Neural progenitor cell (in vitro differentiated cells): ENCODE measurements at places on chromosomes 3 and 15. TPM values are rescaled to one million over a fixed set of nuclear protein-coding genes. Genes with fewer than 3 reads are reported as not detected.

DNA sequence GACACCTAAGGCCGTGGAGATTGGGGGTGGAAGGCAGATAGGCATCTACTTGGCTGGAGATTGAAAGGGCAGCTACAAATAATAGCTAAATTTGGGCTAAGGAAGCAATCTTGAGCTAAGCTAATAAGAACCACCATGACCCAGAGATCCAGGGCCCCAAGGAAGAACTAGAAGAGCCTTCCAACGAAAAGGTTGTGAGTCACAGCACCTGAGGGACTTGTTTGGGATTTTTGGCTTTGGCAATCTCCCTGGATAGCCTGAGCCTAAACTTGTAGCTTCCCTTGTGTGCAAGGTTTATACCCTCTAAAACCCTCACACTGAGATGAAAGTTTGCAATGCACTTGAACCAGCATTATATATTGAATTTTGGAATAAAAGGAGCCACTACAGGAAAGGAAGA lies 364.0 kb upstream of the IL12A start:
- H3K4me1 ChIP-seq = peaks cover 19% of the 10 kb centered on the region
- DNase-seq = no peak
- no peaks in the 10 kb centered on the region for H3K27me3 ChIP-seq
- H3K36me3 ChIP-seq = no peaks in the 10 kb centered on the region
- no peak overlapping the region for H3K27ac ChIP-seq

DNA sequence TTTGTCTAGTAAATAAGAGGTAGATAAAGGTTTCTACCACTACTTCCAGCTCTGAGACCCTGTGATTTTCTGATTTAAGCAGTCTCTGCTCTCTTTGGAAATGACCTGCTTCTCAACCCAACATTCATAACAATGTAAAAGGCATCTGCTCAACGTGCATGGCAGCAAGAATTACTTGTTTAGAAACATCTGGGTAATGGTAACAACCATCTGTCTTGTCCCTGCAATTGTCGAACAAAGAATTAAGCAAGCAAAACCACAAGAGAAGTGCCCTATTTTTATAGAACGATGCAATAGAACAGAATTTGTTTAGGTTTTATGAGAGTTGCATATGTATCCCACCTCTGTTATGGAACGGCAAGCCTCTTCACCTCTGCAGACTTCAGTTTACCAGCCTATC lies 7.1 kb upstream of the FSIP1 start:
- no peak for DNase-seq
- H3K27me3 ChIP-seq = no peaks in the 10 kb centered on the region
- no peak overlapping the region for H3K4me3 ChIP-seq
- H3K4me1 ChIP-seq = peaks cover 16% of the 10 kb centered on the region
- no peak overlapping the region for H3K27ac ChIP-seq
- no peaks in the 10 kb centered on the region for H3K36me3 ChIP-seq

The SPATA12 gene
- 0.12 and 0.17 TPM in 2 replicates for total RNA-seq

- H3K27ac ChIP-seq = no peak overlapping the region
- H3K36me3 ChIP-seq = no peaks in the 10 kb centered on the region
- no peak for DNase-seq
- no peak overlapping the region for H3K4me3 ChIP-seq
These were observed 94.7 kb downstream of the LINGO1 start for GRCh38 chr15:77538027-77538451.

DNA sequence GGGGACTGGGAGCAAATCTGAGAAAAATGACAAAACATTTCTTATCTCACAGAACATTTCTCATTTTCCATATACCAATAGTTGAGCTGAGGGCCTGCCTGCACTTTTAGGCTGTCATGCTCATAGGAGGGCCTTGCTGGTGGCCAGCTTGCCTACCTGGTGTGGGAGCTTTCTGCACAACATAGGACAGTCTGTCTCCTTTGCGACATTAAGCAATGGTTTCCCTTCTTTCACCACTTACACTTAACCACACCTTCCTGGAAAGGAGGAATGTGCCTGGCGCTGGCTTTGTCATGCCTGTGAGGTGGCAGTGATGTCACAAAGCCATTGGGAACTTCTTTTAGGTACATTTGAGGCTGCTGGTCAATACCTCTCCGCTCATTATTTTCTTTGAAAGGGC lies 5.7 kb downstream of the SNAPC5 start:
- no peaks in the 10 kb centered on the region for H3K27me3 ChIP-seq
- no peak overlapping the region for H3K27ac ChIP-seq
- peaks cover 4% of the 10 kb centered on the region for H3K36me3 ChIP-seq

DNA sequence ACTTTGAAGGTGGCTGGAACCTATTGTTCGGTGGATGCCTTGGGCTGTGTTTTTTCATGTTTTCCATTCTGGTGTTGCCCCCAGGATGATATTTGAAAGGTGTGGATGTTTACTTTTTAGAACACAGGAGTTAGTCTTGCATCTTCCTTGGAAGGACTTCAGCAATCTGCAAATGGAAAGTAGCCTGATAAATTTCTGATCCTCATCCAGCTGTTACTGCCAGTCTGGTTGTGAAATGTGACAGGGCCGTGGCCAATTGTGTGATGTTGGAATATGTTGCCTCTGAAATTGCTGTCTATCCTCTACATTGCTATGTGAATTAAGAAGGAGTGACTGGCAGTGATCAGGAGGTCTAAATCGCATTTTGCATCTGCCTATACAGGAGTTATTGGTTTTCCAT lies 382.5 kb upstream of the C2CD4B start:
- H3K4me3 ChIP-seq = no peak overlapping the region
- H3K27me3 ChIP-seq = no peaks in the 10 kb centered on the region
- H3K36me3 ChIP-seq = no peaks in the 10 kb centered on the region
- DNase-seq = no peak
- H3K4me1 ChIP-seq = no peaks in the 10 kb centered on the region
- no peak overlapping the region for H3K27ac ChIP-seq

DNA sequence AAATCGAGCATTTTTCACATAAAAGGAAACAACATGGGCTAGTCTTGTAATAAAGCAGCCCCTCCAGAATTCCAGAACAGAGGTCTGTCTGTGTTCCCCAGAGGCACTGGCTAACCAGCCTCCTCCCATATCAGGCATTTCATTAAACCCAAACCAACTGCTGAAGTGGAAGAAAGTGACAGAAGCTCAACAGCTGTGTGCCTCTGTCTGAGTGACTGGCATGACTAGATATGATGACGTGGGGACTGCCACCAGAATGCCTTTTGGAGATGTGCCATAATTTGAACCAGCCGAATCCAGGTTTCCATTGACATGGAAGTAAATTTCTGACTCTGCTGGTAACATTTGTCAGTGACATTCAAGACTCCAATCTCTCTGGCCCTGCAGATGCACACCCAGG lies 8.7 kb downstream of the LIMD1 start:
- no peaks in the 10 kb centered on the region for H3K36me3 ChIP-seq
- no peak overlapping the region for H3K4me3 ChIP-seq

DNA sequence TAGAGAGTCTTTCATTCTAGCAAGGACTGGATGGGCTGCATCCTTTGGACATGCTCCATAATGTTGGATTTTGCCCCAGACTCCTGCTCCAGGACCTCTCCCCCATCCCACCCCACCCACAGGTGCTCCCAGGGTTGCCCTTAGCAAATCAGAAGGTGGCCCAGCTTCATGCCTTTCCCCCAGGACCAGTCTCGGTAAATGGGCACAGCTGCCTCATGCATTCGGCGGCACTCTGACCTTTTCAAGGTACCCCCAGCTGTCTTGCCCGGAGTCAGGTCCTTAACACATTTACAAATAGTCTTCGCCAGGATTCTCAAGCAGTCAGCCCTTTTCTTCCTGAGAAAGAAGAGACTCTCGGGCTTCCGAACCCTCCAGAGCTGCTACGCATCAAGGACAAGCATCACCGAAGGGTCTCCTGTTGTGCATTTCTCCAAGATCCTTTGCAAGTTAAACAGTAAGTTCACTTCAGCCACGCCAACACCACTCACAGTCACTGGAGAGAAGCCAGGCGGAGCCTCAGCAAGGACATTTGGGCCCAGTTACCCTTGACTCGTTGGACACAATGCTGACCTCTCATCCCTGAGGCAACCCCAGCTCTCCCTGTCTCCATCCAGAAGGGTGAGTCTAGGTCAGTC lies 287.8 kb downstream of the FAM43A start:
- H3K36me3 ChIP-seq = no peaks in the 10 kb centered on the region
- H3K4me1 ChIP-seq = no peaks in the 10 kb centered on the region
- DNase-seq = no peak
- no peak overlapping the region for H3K4me3 ChIP-seq
- no peaks in the 10 kb centered on the region for H3K27me3 ChIP-seq

DNA sequence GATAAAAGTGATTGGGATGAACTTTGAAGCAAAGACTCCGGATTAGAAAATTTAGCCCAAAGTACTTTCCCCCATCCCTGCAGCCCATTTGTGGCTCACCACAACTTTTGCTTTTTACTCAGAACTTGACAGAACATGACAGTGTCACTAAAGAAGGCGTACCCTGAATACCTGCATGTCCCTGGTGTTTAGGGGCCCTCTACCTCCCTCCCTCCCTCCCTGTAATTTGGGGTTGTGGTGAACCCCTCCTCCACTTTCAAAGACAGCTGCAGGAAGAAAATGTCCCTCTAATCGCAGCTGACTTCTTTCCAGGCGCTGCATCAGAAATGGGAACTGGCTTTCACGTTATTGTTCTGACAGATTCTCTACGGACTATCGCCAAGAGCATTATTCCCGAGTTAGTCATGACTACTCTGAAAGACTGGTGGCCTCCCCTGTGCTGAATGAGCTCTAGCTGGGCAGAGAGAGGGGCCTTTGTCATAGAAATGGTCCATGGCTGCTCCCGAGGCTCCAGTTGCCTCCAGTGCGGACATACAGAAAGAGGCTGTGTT lies 93.2 kb upstream of the ARHGEF3 start:
- H3K27ac ChIP-seq = no peak overlapping the region
- DNase-seq = no peak
- no peaks in the 10 kb centered on the region for H3K36me3 ChIP-seq
- H3K27me3 ChIP-seq = no peaks in the 10 kb centered on the region

GRCh38 chr3:186593862-186594261 lies 19.0 kb upstream of the AHSG start:
- no peak overlapping the region for H3K4me3 ChIP-seq
- no peak overlapping the region for H3K27ac ChIP-seq
- DNase-seq = no peak
- H3K27me3 ChIP-seq = peaks cover 3% of the 10 kb centered on the region
- H3K36me3 ChIP-seq = no peaks in the 10 kb centered on the region

DNA sequence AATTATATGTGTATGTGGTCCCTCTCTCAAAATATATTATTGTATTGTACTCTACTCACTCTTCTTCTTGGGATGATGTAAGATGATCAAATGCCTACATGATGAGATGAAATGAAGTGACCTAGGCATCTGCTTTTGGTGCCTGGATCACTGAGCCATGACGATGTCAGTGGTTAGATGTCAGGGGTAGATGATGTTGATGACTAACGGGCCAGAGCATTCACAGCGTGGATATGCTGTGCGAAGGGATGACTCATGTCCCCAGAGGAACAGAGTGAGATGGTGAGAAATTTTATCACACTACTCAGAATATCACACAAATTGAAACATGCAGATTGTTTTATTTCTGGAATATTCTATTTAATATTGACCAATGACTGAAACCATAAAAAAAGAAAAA lies 233.9 kb upstream of the CADM2 start:
- H3K4me1 ChIP-seq = no peaks in the 10 kb centered on the region
- H3K36me3 ChIP-seq = no peaks in the 10 kb centered on the region
- no peaks in the 10 kb centered on the region for H3K27me3 ChIP-seq
- H3K27ac ChIP-seq = no peak overlapping the region
- no peak for DNase-seq

GRCh38 chr3:131782751-131783150 lies 252.1 kb downstream of the CPNE4 start:
- H3K4me1 ChIP-seq = no peaks in the 10 kb centered on the region
- H3K4me3 ChIP-seq = no peak overlapping the region
- no peaks in the 10 kb centered on the region for H3K36me3 ChIP-seq
- no peaks in the 10 kb centered on the region for H3K27me3 ChIP-seq

The PLA2G4B gene
- total RNA-seq = 2.0 and 10.1 TPM in 2 replicates

The C3orf49 gene
- not detected in 2 replicates for total RNA-seq

The FEZF2 gene
- total RNA-seq = 7.6 and 9.1 TPM in 2 replicates

GRCh38 chr15:38522922-38523321 lies 41.7 kb downstream of the RASGRP1 start:
- no peaks in the 10 kb centered on the region for H3K36me3 ChIP-seq
- DNase-seq = no peak
- H3K4me3 ChIP-seq = no peak overlapping the region
- H3K4me1 ChIP-seq = peaks cover 8% of the 10 kb centered on the region
- H3K27ac ChIP-seq = no peak overlapping the region
- H3K27me3 ChIP-seq = no peaks in the 10 kb centered on the region

DNA sequence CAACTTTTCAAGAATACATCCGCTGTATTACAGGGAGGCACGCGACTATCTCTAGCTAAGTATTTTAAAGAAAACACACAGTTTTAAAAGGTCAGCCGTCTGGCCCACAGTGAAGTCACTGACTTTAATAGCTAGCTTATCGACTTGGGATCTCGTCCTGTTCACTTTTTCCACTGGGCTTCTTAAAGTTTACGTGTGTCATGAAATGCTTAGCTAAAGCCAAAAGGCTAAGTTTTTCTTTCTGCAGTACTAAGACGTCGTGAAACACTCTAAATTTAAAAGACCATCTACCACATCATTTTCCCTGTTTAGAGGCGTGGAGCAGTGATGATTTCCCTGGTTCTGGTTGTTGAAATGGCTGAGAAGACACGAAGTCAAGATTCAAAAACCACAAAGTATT lies 27.1 kb downstream of the LRIG1 start:
- H3K4me1 ChIP-seq = peaks cover 88% of the 10 kb centered on the region
- peak overlapping the region; percentile 53 for H3K27ac ChIP-seq
- no peak for DNase-seq
- no peaks in the 10 kb centered on the region for H3K27me3 ChIP-seq
- H3K4me3 ChIP-seq = no peak overlapping the region

The NPAP1 gene
- 0.06 TPM in 1 of 2 replicates, not detected in the other for total RNA-seq

GRCh38 chr15:99347574-99347973 lies 96.3 kb downstream of the LRRC28 start:
- H3K4me1 ChIP-seq = no peaks in the 10 kb centered on the region
- H3K4me3 ChIP-seq = no peak overlapping the region
- DNase-seq = no peak
- no peaks in the 10 kb centered on the region for H3K36me3 ChIP-seq

- no peak overlapping the region for H3K27ac ChIP-seq
- no peak overlapping the region for H3K4me3 ChIP-seq
- H3K27me3 ChIP-seq = no peaks in the 10 kb centered on the region
- no peaks in the 10 kb centered on the region for H3K36me3 ChIP-seq
- no peak for DNase-seq
- H3K4me1 ChIP-seq = peaks cover 17% of the 10 kb centered on the region
These were observed 647.9 kb downstream of the GRM7 start for GRCh38 chr3:7508821-7509220.

GRCh38 chr15:80251428-80252120 lies 439 bp downstream of the CTXND1 start:
- DNase-seq = peak; percentile 36
- peaks cover 88% of the 10 kb centered on the region for H3K27me3 ChIP-seq
- peaks cover 10% of the 10 kb centered on the region for H3K4me1 ChIP-seq
- H3K36me3 ChIP-seq = no peaks in the 10 kb centered on the region
- peak overlapping the region; percentile 52 for H3K4me3 ChIP-seq
- no peak overlapping the region for H3K27ac ChIP-seq

The ASB14 gene
- total RNA-seq = not detected in 2 replicates

GRCh38 chr3:187958432-187959003 lies 195.4 kb upstream of the LPP start:
- no peaks in the 10 kb centered on the region for H3K4me1 ChIP-seq
- H3K36me3 ChIP-seq = no peaks in the 10 kb centered on the region
- DNase-seq = no peak
